ENCODE measurements at places on chromosomes 16 and 17.

DNA sequence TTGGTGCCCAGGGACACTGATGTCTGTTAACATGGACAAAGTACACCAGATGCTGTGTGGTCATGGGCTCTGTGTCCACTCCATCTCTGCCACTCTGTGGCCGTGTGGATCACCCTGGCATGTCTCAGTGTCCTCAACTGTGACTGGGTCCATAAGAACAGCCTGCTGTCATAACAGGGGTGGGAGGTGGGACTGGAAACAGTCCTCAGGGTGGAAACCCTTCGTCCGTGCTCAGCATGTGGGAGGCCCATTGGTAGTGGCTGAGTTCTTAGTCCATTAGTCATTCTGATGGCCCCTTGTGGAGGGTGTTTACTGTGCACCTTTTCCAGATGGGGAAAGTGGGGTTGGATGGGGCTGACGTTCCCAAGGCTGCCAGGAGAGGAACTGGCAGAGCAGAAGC, 12.8 kb downstream of the FLYWCH2 start:
- DNase-seq, result no peak

- DNase-seq, result no peak
Measured at GRCh38 chr17:44967907-44968224, 237 bp downstream of the C1QL1 start.

DNA sequence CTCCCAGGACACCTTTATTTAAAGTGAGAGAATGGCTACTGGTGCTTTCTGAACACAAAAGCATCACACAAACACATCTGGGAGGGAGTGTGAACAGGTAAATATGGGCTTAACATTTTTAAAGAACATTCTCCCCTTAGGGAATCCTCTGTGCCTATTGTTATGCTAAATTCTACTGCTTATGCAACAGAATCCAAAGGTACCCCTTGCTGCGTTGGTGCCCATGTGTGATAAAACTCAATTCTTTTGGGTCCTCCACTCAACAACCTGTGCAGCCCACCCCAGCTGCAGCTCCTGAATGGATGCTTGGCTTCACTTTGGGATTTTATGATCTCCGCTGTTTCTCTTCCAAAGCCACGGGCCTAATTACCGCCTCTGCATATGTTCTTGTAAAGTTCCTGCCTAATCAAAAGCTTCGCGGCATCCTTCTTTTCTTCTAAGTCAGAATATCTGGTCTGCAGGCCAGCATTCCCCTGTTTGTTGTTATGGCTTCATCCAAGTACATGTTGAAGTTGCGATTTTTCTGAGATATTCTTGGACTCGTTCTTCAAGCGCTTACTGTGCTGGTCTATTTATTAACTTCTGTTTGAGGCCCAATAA, 23.9 kb downstream of the RHBDL3 start:
- no peak for DNase-seq

GRCh38 chr16:296806-297510, 14.0 kb downstream of the PDIA2 start:
- no peak for DNase-seq

Measured in substantia nigra (tissue), 51 donors.